WTC11 (cell line): ENCODE measurements at places on chromosomes 3 and 15.

DNA sequence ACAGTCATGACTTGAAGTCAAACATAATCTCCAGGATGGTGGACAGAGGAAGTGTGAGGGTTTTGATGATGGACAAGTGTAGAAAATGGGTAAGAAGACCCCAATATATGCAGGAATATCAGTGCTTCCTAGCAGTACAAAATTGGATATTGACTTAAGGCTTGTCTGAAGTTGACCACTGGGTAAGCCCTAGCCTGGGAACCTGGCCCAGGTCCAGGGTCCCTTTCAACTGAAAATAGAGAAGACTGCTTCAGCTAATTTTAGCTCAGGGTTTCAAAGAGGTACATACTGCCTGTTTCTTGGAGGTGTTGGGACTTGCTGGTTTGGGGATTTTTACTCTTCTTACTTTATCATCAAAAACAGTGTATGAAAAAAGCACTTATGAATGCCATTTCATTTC, 4.7 kb downstream of the NR1D2 start:
- DNase-seq = no peak

DNA sequence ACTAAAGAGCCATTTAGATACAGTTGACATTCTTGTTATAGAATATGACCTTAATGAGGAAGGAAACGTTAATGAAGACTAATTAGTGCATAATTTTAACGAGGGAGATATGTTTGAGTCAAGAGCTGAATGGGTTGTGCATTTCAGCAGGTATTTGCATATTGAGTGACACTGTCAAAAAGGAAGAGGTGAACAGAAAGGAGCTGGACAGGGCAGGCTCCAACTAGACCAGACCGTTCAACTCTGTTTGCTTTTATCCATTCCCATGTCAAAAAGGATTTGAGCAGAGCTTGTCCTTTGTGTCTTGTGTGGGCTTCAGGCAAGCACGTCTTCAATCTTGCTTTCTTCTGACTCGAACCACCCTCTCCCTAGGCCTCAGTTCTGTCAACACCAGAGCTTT, 40.7 kb downstream of the B3GALNT1 start:
- DNase-seq = no peak

GRCh38 chr15:85758655-85758978, 36.1 kb downstream of the KLHL25 start:
- DNase-seq = no peak

DNA sequence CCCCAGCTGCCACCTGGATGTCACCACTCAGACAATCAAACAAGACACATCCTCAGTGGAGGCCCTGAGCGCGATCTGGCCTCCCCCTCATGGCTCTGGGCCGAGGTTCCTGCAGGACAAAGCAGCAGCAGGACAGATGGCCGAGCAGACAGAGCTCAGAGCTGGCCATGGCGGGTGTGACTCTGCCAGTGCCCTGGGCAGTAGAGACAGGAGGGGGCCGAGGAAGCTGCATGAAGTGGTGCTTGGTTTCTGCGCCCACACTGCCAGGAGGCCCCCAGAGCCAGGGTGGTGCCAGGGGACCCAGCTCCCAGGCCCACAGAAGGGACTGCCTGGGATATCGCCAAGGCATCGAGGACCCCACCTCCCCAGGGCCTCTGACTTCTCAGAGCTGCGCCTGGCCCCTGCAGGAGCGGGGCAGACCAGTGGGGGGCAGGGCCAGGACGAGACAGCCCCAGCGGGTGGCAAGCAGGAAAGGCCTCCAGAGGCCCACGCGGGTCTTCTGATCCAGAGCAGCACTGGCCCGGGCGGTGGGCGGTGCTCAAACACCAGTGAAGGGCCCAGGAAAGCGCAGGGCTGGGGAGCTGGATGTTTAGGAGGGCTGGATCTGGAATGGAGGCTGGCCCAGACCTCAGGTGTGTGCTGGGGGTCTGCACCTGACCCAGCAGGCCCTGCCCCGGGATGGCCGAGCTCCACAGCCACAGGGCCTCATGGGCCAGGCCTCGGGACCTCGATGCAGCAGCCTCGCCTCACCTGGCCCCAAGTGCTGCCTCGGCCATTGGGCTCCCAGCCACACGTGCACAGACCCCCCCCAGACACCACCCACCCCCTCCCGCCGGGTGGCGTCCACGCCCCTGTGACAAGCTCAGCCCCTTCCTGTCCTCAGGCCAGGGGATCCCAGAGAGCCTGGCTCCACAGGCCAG, 76.0 kb downstream of the GOLGA8G start:
- DNase-seq = peak; percentile 39

- no peak for DNase-seq
Observed at GRCh38 chr15:68271854-68272471, 5.6 kb upstream of the FEM1B start.

DNA sequence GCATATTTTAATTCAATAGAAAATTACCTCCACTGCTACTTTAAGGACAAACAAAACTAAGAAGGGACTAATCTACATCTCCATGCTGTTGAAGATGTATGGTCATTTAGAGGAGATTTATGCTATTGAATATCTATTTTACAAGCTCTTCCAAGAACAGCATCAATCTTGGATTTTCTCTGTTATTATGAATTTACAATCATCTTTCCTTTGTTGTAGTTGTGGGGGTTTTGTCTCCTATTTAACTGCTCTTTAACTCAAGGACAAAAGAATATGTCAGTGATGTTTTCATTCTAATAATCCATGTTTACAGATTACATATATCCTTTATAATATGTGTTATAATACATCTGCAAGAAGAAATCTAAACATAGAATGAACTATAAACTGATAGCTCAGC, 907.8 kb downstream of the ROBO2 start:
- no peak for DNase-seq

- no peak for DNase-seq
Observed at GRCh38 chr3:89419647-89420241, 312.3 kb downstream of the EPHA3 start.

DNA sequence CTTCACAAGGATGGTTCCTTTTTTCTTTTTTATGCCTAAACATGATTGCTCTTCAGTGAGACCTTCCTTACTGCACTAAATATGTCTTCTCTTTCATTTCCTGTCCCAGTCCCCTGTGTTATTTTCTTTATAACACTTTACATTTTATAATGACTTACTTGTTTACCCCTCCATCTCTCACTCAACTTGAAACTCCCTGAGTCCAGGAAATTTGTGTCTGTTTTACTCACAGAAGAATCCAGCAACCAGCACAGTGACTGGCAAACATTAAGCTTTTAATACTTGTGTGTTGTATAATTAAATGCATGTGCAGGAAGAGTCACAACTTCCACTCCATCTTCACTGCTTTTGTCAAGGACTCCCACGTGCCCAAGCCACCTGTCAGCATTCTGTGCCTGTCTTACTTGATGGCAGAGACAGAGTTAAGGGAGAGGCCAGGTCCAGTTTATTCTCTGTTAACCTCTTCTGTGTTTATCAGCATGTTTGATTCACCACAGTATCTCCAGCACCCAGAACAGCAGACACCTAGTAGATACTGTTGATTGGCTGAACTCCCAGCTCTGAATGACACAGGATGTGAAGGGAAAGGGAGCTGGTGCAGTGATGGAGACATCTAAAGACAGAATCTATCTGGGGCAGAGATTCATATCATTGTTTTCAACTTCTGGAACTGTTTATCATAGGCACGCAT, 42.8 kb downstream of the SSR3 start:
- no peak for DNase-seq

DNA sequence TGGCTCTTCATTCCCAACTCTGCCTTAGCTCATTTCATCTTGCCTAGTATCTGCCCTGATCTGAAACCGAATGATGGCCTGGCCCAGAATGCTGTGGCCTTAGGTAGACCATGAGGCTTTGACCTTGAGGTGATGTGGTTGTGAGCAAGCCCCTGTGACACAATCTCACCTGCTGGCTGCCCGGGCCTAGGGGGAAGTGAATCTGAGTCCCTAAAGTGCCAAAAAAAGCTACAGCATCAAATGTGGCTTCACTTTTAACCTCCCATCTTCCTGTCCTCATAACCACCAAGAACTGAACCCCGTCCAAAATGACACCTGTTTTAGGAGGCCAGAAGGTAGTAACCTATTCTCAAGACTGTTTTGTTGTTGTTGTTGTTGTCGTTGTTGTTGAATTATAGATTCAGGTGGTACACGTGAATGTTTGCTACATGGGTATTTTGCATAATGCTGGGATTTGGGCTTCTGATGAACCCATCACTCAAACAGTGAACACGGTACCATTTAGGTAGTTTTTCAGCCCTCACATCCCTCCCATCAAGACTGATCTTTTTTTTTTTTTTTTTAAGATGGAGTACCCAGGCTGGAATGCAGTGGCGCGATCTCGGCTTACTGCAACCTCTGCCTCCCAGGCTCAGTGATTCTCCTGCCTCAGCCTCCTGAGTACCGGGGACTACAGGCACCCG, 54.6 kb downstream of the MCCC1 start:
- DNase-seq = no peak

DNA sequence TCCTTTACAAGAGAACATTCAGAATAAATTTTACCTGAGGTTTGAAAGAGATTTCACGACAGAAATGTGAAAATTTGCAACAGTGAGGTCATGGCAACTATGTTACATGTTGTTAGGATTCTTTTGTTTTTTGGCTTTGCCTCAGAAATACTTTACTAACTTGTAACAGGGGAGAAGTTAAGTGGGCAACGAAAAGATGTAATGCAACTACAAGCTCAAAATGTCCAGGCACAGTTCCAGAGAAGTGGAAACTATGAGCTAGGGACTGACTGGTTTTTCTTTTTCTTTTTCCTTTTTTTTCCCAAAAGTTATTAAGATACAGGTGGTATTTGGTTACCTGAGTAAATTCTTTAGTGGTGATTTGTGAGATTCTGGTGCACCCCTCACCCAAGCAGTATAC, 111.5 kb upstream of the PPP2R3A start:
- DNase-seq = no peak

- DNase-seq = no peak
Observed at GRCh38 chr3:117669774-117670173, 960.2 kb downstream of the TUSC7 start.

GRCh38 chr3:14392231-14392630, 10.2 kb upstream of the SLC6A6 start:
- DNase-seq = peak; percentile 36

GRCh38 chr3:178257491-178257890, 278.7 kb upstream of the KCNMB2 start:
- DNase-seq = no peak

- DNase-seq = no peak
Observed at GRCh38 chr3:139231555-139232281, 112.1 kb upstream of the MRPS22 start.

- peak; percentile 37 for DNase-seq
Observed at GRCh38 chr3:170425491-170426239, 7.0 kb downstream of the CLDN11 start.

GRCh38 chr3:155178810-155179436, 98.8 kb downstream of the MME start:
- no peak for DNase-seq

DNA sequence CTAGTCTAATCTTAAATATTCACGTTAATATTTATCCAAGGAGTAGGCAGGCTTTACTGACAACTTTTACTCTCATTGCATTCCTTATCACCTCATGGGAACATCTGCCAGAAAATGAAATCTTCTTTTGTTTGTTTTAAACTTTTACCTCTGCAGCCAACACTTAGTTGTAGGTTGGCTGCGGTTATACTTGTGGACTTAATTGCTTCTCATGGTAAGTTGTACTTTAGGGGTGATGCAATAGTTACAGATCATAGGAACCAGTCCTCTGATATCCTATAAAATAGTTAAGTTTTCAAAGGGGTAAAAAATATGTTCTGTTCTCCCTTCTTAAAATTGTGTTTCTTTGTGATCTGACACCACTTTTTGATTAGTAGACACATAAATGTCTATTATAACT, 321.9 kb downstream of the ZPLD1 start:
- no peak for DNase-seq

DNA sequence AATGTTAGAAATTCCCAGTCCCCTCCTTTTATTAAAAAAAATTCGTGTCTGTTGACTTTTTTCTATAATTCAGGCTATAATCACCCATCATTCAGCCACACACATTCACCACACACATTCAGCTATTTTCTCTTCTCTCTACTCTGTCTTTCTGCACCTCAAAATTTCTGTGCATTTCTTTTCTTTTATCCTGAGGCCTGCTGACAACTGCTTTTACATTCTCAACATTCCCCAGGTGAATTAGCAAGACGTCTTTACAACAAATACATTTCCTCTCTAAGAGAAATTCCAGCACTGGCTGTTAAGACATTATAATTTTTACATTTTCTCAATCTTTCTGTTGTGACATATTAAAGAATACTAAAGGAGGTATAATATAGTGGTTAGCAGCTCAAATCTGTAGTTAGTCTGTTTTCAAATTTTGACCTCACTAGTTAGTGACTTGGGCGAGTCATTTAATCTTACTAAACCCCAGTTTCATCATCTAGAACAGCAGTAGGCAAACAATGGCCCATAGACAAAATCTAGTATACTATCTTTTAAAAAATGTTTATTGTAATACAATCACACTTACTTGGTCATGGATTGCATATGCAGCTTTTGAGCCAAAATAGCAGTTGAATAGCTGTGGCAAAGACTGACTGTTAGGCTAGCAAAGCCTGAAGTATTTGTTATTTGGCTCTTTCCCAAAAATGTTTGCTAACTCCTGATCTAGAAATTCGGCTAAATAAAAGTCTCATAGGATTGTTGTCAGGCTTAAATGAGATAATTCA, 350.7 kb downstream of the NSUN3 start:
- no peak for DNase-seq

DNA sequence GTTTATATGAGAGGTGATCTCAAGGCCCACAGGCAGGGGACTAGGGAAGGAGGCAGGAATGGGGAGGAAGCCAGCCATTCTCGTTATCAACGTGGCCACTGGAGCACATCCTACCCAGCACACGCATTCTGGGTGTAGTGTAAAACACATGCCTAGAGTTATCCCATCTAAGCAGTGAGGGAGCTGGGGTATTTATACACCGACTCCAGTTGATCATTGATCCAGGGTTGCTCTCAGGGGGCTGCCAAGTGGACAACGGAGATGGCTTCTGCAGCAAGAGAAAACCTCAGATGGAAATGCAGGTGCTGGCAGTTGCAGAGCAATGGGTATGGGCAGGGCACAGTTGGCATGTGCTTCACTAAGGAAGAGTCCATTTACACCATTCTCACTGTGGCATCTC, 30.4 kb upstream of the SYNM start:
- no peak for DNase-seq

GRCh38 chr3:46971742-46972141, 4.8 kb downstream of the CCDC12 start:
- DNase-seq = no peak

DNA sequence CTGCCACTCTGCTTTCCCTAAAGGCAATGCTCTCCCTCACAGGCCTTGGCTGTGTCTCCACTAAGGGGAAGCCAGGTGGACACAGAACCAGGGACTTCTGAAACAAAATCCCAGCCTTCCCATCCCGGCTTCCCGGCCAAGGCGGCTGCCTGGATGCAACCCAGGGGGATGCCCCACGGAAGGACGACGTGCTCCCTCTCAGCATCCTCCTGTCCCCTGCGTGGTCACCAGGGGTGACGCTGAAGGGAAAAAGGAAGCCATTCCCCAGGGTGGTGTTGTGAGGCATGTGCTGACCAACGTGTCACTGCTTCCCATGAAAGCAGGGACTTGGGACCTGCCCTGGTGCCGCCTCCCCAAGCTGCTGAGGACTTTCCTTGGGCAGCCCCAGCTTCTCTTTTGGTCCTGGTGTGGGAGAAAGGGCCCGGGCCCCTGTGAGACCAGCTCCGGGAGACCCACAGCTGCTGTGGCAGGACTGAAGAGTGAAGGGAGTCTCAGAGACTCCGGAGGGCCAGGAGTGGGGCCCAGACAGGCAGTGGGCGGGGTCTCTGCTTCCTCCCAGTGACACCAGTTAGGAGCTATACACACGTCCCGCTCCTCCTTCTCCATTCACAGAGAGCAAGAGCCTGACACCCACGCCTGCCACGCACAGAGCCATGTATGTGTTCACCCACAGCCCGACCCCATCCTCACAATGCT, 139.2 kb downstream of the NUP210 start:
- DNase-seq = no peak

- DNase-seq = no peak
Observed at GRCh38 chr3:143832433-143832832, 15.8 kb downstream of the SLC9A9 start.
